ENCODE measurements at places on chromosomes 6 and 20.

- no peak for DNase-seq
Observed at GRCh38 chr6:74510878-74511277, 695.0 kb downstream of the COL12A1 start.

DNA sequence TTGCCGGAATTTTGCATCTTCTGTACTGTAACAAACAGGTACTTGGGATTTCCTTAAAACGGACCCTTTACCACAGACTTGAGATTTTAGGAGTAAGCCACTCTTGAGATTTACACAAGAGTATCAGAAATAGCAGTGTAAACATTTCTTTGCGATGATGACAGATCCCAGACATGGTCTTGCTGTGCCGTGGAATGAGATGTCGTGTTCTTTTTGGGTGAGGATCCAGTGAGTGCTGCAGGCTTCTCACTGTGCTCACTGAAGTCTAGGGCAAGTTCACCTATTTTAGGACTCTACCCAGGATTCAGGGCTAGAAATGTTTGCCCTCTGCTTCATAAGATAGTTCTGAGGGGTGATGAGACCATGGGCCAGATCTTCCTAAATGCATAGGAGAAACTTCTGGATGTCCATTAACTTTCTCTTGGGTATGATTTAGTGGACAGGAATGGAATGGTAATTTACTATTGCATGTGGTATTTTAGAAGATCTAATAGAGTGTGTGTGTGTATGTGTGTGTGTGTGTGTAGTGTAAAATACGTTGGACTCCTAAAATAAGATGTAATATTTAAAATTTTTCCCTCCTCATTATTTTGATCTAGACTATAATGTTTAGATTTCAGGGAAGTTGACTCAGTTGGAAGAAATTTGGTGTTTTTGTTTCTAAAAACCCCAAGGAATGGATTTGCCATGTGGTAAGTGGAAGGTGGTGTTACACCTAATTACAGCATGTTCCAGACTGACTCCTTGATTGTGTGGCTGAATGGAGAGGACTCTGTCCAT lies 8.5 kb downstream of the LRRC1 start:
- DNase-seq = no peak

GRCh38 chr6:101312652-101313051 lies 80.9 kb upstream of the GRIK2 start:
- DNase-seq = no peak

DNA sequence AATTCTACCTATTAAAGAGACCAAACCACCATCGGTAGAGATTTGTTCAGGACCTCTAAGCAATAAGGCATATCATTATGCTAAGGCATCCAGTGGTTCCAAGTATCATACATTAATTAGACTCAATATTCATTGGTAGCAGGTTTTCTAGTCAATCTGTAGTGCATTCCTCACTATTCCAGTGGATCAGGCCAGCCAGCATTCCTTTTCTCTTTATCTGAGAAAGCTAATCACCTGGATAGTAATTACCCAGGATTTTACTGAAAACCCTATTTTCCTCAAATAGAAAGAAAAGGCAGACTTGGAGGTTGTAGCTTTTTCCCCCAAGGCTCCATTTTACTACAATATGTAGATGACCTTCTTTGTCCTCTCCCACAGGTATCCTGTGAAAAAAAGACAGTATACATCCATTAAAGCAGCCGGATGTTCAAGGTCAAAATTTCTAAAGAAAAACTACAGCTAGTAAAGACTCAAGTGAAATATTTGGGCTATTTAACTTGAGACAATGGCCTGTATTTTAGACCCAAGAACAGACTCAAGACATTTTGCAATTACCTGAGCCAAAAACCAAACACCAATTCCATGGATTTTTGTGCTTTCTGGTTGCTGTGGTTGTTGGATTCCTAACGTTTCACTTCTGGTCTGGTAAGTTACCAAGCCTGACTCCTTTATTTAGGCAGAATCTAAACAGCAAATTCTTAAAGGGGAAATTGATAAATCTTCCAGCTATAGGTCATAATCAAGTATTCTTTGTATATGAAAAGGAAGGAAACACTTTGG lies 149.1 kb upstream of the MOCS1 start:
- DNase-seq = no peak

DNA sequence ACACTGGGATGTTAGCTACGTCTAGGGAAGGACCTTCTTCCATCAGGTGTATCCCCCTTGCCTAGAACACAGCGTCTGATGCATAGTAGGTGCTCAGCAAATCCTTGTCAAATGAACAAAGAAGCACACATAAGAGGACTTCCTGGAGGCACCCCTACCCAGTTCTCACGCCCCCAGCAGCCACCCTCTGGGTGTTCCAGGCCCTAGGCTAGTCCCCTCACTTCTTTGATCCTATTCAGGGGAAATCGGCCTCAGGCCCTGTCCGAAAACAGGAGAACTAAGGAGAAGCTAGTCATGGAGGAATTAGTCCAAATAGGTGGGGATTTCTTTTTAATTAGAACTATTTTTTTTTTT lies 84.7 kb upstream of the SIRPA start:
- no peak for DNase-seq

DNA sequence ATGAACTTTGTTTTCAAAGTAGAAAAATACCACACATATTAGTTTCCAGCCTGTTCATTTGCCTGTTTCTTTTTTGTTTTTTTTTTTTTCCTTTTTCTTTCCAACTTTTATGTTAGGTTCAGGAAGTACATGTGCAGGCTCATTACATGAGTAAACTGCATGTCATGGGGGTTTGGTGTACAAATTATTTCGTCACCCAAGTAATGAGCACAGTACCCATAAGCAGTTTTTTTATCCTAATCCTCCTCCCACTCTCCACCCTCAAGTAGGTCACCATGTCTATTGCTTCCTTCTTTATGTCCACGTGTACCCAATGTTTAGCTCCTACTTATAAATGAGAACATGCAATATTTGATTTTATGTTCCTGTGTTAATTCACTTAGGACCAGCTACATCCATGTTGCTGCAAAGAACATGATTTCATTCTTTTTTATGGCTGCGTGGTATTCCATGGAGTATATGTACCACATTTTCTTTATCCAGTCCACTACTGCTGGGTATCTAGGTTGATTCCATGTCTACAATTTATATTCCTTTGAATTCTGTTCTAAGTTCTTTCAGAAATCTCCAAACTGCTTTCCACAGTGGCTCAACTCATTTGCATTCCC lies 31.8 kb downstream of the SNX14 start:
- no peak for DNase-seq

DNA sequence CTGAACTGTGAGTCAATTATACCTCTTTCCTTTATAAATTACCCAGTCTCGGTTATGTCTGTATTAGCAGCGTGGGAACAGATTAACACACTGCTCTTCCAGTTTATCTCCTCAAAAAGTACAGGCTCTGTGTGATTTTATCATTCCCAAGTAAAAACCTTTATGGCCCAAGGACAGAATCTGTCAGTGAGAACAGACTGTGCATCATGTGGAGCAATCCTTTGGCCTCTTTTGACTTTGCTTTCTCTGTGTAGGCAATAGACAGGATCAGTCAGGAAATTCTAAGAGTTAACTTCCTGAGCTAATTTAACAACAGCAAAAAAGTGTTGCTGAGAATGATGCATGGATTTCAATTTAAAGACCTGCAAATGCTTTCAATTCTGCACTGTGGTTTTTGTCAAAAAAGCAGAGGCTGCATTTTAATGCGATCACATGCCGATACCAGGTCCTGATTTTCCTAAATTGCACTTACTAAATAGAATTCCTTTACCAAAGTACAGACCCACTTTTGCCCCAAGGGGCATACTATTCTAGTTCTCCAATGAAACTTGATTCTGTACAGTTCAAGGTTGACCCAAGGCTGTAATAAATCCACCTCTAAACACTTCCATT lies 246.7 kb upstream of the MARCKS start:
- DNase-seq = no peak

GRCh38 chr6:26249707-26249956 lies 115.4 kb upstream of the BTN3A2 start:
- DNase-seq = no peak

GRCh38 chr6:64732888-64733287 lies 974.1 kb downstream of the EYS start:
- DNase-seq = no peak

- no peak for DNase-seq
Observed at GRCh38 chr6:153618371-153619322, 420.4 kb upstream of the OPRM1 start.

DNA sequence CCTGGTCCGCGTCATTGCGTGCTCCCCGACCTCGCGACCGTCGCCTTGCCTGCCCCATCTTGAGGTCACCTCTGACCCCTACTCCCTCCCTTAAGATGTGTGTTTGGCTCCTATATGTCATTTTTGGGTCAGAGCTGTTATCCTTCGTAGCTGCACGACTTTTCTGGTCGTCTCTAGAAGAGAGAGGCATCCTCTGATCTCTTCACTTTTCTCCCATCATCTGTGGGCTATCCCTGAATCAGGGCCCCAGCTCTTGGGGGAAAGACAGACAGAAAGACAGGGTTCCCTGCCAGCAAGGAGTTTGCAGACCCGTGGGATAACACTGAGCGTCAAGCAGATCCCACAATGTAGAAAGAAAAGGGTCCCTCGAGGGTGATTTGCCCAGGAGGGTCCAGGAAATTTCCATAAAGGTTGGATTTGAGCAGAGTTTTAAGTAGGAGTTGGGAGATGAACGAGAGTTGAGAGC lies 555 bp downstream of the FAM120B start:
- DNase-seq = no peak

GRCh38 chr6:21438986-21439352 lies 154.6 kb upstream of the SOX4 start:
- peak; percentile 36 for DNase-seq

GRCh38 chr6:153096792-153097191 lies 34.3 kb downstream of the RGS17 start:
- DNase-seq = no peak

- DNase-seq = no peak
Observed at GRCh38 chr6:70673054-70673453, 5.4 kb downstream of the SMAP1 start.

- DNase-seq = peak; percentile 85
Observed at GRCh38 chr6:33014841-33015634, 5.6 kb upstream of the HLA-DOA start.

DNA sequence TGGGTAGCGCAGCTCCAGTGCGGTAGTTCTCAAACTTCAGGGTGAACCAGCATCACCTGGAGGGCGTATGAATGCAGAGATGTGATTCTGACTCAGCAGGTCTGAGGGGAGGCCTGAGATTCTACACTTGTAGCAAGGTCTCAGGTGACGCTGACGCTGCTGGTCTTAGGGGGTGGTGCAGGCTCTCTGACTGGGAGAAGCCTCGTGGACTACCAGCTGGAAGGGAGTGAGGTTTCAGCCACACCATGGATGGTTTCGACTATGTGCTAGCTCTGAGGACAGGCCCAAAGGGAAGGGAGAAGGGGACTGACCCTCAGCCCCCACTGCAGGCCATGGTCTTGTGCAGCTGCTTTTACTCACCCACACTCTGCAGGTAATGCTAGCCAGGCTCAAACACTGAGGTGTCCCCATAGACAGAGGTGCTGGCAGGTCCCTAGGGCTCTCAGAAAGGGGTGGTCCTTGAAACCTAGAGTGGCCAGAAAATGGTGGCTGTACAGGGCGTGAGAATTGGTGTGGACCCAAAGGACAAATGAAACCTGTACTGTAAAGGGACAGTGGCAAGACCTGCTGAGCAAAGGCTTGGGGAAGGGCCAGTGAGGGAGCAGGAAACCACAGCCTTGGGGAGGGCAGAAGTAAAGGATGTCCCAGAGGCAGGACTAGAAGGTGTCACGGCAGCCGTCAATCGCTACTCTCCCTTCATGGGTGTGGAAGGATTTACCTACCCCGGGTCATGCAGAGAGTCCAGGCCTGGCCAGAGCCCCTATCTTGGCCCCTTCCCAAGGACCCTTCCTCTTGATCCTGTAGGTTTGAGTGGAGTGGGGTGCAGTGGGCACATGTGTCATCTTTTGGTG lies 52.7 kb downstream of the EBF4 start:
- no peak for DNase-seq

GRCh38 chr6:167840526-167841179 lies 13.9 kb downstream of the AFDN start:
- no peak for DNase-seq

GRCh38 chr20:33251496-33251895 lies 15.7 kb downstream of the BPIFA1 start:
- no peak for DNase-seq

- no peak for DNase-seq
Observed at GRCh38 chr20:51003753-51004152, 19.2 kb downstream of the KCNG1 start.

GRCh38 chr20:8153281-8153908 lies 21.3 kb downstream of the PLCB1 start:
- peak; percentile 17 for DNase-seq

DNA sequence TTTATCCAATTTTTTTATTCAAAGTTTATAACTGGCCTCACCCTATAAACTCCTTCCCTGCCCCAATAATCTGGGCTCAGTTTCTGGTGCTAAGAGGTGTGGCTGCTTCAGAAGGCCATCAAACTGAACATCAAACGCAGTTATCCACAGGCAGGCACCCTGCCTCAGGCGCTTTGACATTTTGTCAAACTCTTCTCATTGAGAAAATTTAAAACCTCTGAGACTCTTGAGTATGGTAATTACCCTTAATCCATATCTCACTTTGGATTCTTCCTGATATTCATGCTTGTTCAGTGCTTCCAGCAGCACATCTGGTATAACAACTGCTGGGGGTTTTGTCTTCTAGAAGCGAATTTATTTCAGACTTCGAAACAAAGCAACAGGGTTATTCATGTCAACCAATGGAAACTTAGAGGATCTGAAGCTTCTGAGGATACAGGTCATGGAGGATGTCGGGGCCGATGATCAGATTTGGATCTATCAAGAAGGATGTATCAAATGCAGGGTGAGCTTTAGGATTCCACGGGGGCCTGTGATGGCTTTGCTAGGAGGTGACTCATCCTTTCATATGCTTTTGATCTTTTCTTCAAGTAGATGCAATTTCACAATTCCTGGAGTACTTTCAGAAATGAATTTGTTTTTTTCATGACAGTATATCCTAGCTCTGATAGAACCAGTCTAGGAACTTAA lies 68.2 kb downstream of the RTN4IP1 start:
- DNase-seq = no peak

DNA sequence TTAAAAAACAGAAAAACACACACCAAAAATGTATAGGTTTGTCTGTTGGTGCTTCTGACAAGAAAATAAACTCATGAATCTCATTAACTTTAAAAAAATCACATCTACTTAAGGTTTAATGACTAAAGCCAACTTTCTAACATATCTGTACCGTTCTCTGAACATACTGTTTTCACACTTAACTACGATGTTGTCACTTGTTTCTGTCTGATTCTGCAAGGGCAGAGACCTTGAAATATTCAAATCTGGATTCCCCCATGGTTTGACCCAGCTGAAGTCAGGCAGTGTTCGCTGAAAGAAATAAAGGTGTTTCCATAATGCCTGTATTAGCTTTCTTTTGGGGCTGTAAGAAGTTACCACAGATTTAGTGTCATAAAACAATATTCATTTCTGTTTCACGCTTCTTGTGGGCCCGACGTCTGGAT lies 2.7 kb upstream of the ASXL1 start:
- peak; percentile 89 for DNase-seq

DNA sequence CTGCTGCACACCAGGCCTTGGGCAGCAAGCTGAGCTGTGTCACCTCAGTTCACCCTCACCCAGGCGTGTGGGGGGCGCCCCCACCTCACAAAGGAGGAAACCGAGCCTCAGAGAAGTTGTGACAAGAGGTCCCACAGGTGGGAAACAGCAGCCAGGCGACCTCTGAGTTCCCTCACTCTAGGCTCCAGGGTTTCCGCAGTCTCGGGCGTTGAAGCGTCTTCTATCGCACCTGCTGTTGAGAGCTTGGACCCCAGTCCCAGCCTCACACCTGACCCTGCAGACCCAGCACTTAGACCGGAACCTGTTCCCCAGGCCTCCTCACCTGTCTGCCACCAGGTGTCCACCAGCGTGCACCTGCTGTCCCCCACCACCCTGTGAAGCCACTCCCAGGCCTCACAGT lies 22.3 kb upstream of the APMAP start:
- DNase-seq = no peak

GRCh38 chr6:165662041-165662748 lies 846 bp downstream of the PDE10A start:
- DNase-seq = no peak
